ENCODE measurements at places on chromosomes 1 and 21.

DNA sequence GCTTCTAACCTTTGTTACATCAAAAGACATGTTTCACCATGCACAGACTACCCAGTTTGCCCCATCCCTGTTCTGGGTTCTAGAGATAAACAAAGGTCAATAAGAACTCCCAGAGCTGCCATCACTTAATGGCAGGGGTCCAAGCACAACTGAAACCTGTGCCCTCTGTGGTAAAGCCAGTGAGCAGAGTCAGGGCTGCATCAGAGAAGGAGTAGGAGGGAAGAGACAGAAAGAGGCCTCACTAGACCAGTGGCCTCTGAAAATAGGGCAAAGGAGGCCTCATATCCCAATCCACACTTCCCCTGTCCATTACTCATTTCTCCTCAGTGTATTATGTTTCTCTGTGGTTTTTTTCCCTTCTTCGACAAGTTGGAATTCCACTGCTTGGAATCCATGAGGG, 10.2 kb downstream of the ATP1A2 start:
- no peak for DNase-seq

- no peak for DNase-seq
Measured at GRCh38 chr1:975896-976683, 5.8 kb downstream of the PERM1 start.

- DNase-seq: no peak
Measured at GRCh38 chr1:182110635-182111034, 49.1 kb upstream of the ZNF648 start.

- DNase-seq: no peak
Measured at GRCh38 chr1:29113413-29114117, 10.1 kb downstream of the TMEM200B start.

GRCh38 chr21:44694776-44695175, 2.2 kb upstream of the KRTAP10-12 start:
- DNase-seq: no peak

- no peak for DNase-seq
Measured at GRCh38 chr1:210257698-210258529, 25.3 kb downstream of the SERTAD4 start.

DNA sequence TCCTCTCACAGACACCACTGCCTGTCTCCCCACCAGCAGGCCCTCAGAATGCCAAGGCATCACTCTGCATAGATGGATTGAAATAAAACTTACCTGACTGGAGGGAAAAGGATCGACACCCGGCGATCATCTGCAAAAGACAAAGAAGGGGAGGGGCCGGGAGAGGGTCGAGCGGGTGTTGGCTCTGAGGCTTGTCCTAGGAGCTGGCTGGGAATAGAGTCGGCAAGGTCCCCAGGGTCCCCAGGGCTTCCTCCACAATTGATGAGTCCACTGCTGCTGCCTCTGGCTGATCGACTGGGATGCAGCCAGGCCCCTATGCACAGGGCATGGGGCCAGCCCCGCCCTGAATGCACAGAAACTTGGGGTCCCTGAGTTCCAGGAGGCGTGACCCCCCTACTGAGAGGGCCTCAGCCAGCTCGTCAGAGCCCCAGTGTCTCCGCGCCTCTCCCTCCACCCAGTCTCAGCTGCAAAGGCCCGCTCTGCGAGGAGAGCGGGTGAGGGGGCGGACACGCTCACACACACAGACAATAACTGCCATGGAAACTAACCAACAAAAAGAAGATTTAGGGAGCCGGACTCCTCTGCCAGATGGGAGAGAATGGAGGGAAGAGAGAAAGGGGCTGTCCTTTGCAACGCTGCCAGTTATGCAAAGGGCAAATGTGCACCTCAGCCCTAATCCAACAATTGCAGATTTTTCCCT, at the start of gene KLHDC8A:
KLHDC8A (minus strand) TSS at position 483 of the 700 bp plus-strand sequence. CDS start 13,318 bp downstream, outside the sequence.
- no peak for DNase-seq

DNA sequence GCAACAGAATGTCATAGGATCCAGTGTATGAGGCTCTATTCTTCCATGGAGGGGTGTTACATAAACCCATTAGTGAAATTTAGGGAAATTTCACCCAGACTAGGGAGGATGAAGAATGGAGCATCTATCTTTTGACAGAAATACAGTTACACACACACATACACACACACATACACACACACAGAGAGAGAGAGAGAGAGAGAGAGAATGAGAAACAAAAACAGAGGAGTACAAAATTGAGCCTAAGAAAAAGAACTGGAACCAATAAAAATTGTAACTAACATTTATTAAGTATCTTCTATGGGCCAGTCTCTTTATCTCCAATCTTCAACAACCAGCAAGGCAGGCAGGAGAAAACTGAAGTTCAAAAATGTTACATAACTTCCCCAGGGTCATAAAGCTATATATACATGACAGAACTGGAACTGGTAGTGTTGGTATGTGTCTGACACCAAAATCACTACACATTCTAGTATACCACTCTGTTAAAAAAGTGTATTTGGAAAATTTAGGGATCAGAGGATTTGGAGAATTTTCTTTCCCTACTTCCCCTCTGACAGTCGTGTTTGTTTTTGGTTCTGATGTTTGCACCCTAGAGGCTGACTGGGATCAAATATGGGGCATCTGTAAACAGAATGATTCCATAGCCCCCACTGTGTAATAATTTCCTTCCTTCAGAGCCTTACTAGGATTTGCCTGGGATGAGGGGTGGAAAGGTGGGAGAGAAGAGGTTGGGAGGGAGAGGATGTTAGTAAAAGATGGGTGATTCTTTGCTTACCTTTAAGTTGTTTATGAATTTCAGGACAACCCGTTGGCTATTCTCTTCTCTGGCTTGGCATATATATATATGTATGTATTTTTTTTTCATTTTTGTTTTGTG, 1.0 kb upstream of the ZFYVE9 start:
- DNase-seq: no peak

GRCh38 chr1:36522461-36523229, 39.9 kb upstream of the CSF3R start:
- DNase-seq: no peak

DNA sequence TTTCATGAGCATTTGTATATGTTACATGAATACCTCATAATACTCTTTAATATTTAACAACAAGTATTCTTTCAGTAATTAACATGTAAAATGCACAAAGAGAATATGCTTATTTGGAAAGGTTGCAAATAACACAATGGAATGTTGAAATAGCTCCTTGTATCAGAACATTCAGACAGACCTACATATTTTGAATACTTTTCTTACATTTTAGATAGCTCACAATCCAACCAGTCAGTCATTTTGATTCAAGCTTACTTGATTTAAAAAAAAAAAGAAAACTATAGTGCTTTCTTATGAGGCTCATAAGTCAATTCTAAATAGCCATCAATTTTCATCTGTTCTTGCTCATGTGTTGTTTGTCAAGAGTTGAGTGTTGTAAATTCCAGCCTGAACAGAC, 518.8 kb downstream of the ADGRL2 start:
- no peak for DNase-seq

- DNase-seq: no peak
Measured at GRCh38 chr1:221840511-221841243, 98.8 kb upstream of the DUSP10 start.
